Memory B cell (primary cell): ENCODE measurements at places on chromosomes 2 and 18.

- peak overlapping the region; percentile 80 for H3K27ac ChIP-seq
- no peaks in the 10 kb centered on the region for H3K27me3 ChIP-seq
- H3K36me3 ChIP-seq: peaks cover 9% of the 10 kb centered on the region
- peaks cover 9% of the 10 kb centered on the region for H3K4me1 ChIP-seq
- DNase-seq: no peak
Observed at GRCh38 chr2:23850564-23851256, 76.2 kb downstream of the ATAD2B start.

GRCh38 chr2:241967467-241968144 lies 98.1 kb downstream of the RTP5 start:
- DNase-seq: no peak
- H3K27me3 ChIP-seq: no peaks in the 10 kb centered on the region
- H3K27ac ChIP-seq: peak overlapping the region; percentile 92
- H3K4me1 ChIP-seq: peaks cover 40% of the 10 kb centered on the region
- peaks cover 30% of the 10 kb centered on the region for H3K36me3 ChIP-seq

GRCh38 chr2:168773719-168774521 lies 28.5 kb upstream of the NOSTRIN start:
- no peaks in the 10 kb centered on the region for H3K4me1 ChIP-seq
- no peak overlapping the region for H3K4me3 ChIP-seq
- peaks cover 1% of the 10 kb centered on the region for H3K36me3 ChIP-seq
- DNase-seq: no peak
- H3K27me3 ChIP-seq: peaks cover 2% of the 10 kb centered on the region
- H3K27ac ChIP-seq: no peak overlapping the region

- H3K4me3 ChIP-seq: no peak overlapping the region
- no peak for DNase-seq
- no peaks in the 10 kb centered on the region for H3K36me3 ChIP-seq
- peaks cover 8% of the 10 kb centered on the region for H3K4me1 ChIP-seq
- no peak overlapping the region for H3K27ac ChIP-seq
Observed at GRCh38 chr18:35389095-35389618, 12.0 kb upstream of the ZNF396 start.

GRCh38 chr2:235135195-235135965 lies 183.6 kb downstream of the SH3BP4 start:
- H3K36me3 ChIP-seq: no peaks in the 10 kb centered on the region
- no peaks in the 10 kb centered on the region for H3K4me1 ChIP-seq
- peaks cover 13% of the 10 kb centered on the region for H3K27me3 ChIP-seq
- H3K4me3 ChIP-seq: no peak overlapping the region

DNA sequence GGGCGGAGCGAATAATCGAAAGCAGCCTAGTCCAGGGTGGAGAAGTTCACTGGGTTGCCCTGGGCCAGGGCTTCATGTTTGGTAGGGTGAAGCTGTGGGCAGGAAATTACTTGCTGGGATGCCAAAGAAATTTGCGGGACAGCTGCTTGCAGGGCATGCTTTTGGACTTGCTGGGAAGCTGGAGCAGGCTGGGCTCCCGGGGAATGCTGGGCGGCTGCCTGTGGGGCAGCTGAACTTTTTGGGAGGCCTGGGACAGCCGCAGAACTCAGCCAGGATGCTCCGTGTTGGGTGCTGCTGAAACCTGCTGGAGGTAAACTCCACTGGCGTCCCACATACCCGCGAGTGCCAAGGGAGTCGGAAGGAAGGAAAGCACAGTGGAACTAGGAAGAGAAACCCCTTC lies 31.9 kb downstream of the ASB1 start:
- H3K27me3 ChIP-seq: no peaks in the 10 kb centered on the region
- no peak for DNase-seq
- peaks cover 2% of the 10 kb centered on the region for H3K4me1 ChIP-seq
- no peak overlapping the region for H3K4me3 ChIP-seq
- H3K36me3 ChIP-seq: peaks cover 5% of the 10 kb centered on the region
- no peak overlapping the region for H3K27ac ChIP-seq

DNA sequence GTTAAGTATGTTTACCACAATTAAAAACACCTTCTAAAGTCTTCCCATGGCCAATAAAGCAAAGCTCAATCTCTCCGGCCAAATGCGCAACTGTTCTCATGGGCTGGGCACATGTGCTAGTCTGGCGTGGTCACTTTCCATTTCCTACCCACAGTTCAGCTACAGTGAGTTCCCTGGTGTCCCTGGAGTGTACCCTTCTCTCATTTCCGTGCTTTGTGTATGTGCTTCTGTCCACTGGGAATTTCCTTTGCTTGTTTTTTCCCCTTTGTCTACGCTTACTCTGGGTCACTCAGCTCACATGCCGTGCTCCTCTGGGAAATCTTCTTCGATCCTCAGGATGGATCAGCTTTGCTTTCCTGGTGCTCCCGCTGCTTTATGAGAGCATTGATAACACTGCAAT lies 69.6 kb upstream of the GYPC start:
- no peaks in the 10 kb centered on the region for H3K4me1 ChIP-seq
- no peak overlapping the region for H3K27ac ChIP-seq
- no peaks in the 10 kb centered on the region for H3K36me3 ChIP-seq
- H3K27me3 ChIP-seq: peaks cover 9% of the 10 kb centered on the region

- no peaks in the 10 kb centered on the region for H3K27me3 ChIP-seq
- H3K27ac ChIP-seq: no peak overlapping the region
Observed at GRCh38 chr2:1665761-1666505, 78.4 kb downstream of the PXDN start.

GRCh38 chr2:153971250-153971649 lies 99.5 kb downstream of the GALNT13 start:
- no peaks in the 10 kb centered on the region for H3K27me3 ChIP-seq
- no peaks in the 10 kb centered on the region for H3K36me3 ChIP-seq
- no peak overlapping the region for H3K27ac ChIP-seq
- DNase-seq: no peak
- no peaks in the 10 kb centered on the region for H3K4me1 ChIP-seq
- H3K4me3 ChIP-seq: no peak overlapping the region

- peak overlapping the region; percentile 19 for H3K27ac ChIP-seq
- H3K4me3 ChIP-seq: peak overlapping the region; percentile 61
- peaks cover 4% of the 10 kb centered on the region for H3K4me1 ChIP-seq
- no peaks in the 10 kb centered on the region for H3K36me3 ChIP-seq
- DNase-seq: no peak
Observed at GRCh38 chr2:67974559-67975430, 88.0 kb downstream of the C1D start.

DNA sequence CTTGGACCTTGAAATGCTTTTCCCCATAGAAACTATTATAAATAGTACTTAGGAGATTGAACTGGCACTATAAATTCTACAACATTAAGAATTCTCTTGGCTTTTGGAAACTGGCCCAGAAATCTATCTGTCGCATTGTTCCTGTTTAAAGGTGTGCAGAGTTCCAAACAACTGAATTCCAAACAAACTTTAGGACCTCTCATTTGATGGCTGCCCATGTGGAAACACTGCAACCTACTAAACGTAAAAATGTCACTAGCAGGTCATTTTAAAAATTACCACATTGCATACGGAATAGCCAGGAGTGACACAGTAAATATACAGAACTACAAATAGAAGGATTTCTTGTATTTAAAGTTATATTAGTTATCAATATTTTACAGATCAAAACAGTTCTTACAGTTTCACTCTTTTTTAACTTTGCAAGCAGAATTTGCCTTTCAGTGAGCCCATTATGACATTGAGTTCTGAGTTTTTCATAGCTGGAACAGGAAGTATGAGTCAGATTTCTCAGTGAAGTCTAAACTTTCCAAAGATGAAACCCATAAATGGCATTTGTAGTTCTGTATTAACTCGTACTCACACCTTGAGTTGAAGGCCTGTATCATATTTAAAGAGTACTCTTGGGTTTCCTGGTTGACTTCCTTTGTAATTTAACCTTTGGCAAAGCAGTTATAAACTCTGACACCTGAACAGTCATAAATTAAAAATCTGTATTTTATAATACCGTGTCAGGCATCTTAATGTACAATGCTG lies 142.3 kb upstream of the BOD1L2 start:
- H3K27ac ChIP-seq: no peak overlapping the region
- H3K27me3 ChIP-seq: no peaks in the 10 kb centered on the region
- H3K4me1 ChIP-seq: peaks cover 7% of the 10 kb centered on the region
- DNase-seq: no peak
- H3K4me3 ChIP-seq: no peak overlapping the region

- no peaks in the 10 kb centered on the region for H3K27me3 ChIP-seq
- H3K27ac ChIP-seq: no peak overlapping the region
- H3K4me3 ChIP-seq: no peak overlapping the region
Observed at GRCh38 chr2:155070489-155070888, 372.0 kb downstream of the KCNJ3 start.

DNA sequence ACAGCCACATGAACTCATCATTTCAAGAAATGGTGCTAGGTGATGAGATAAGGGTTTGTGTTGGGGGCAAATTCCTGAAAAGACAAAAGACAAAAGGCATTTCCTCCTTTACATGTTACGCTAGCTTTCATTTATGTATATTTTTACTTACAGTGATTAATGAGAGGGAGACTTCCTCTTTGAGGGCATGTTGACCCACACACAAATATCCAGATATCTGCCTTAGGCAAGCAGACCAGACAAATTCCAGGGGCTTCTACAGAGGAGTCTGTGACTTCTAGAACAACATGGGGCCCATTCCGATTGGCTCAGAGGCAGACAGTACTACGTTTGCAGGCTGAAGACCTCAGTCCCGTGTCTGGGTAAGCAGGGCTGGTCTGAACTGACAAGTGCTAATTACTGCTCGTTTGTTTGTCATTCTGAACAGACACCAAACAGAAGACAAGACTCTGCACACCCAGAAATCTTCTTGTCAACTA lies 74.8 kb upstream of the ST6GAL2 start:
- no peak for DNase-seq
- H3K4me3 ChIP-seq: no peak overlapping the region
- H3K27me3 ChIP-seq: no peaks in the 10 kb centered on the region

DNA sequence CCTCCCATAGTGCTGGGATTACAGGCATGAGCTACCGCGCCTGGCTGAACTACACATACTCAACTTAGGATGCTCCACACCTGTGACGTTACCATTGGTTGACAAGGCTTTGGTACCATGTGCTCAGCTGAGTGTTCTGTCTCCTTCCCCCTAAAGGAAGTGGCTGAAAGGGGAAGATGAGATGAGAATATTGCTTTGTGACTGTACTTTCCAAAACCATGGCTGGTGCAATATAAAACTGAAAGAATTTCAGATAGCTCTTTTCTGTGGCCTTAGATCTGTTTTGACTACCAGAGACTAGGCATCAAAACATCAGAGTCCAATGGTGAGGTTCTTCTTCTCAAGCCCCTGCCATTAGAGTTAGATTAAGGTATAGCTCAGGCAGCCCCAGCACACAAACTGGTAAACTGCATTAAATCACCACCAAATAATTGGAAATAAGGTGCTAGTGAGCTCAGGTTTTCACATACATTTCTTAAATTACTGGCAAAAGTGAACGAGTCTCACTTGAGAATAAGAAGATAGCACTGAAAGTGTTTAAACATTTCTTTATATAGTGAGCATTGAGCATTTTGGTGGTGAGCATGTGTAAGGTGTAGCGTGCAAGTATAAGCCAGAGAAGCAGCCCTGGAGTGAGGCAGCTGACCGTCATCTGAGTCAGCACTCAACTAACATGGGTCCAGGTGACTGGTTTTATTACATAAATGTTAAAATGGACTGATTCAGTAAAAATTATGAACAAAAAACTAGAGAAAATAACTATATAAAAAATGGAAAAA lies 113.5 kb upstream of the FZD5 start:
- no peaks in the 10 kb centered on the region for H3K27me3 ChIP-seq
- H3K27ac ChIP-seq: no peak overlapping the region

DNA sequence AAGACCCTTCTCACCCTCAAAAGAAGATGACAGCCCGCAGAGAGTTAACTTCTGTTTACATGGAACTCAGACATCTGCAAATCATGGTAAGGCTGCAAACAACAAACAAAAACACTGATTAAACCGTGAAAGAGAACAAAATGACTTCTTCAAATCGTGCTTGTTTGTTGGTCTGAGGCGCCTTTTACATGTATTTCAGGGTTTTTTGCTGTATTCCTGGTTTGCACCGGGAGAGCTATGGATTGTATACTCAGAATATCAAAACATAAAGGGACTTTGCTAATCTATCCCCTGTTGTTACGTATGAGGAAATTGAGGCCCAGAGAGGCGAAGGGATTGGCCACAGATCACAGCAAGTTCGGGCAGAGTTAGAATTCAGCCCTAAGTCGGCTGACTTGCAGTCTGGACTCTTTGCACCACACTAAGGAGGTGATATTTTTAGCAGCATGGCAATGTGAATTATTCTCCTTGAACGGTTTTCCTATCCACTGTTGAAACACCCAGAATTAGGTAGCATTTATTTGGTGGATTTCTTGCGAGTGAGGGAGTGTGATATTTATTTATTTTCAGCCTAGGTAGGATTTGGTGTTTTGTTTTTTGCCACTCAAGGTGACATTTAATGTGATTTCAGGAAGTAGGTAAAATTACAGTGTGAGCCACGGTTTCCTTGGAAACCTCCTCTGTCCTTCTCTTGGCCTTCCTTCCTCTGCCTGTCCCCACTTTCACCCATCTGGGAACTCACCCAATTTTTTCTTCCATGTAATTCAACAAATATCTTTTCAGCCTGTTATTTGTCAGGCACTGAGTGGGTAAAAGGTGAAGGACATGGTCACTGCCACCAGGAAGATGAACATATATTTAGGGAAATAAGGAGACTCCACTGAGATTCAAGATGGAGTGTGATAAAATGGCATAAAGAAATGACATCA lies 980 bp upstream of the PDE6D start:
- H3K4me3 ChIP-seq: peak overlapping the region; percentile 92
- no peaks in the 10 kb centered on the region for H3K36me3 ChIP-seq
- peaks cover 54% of the 10 kb centered on the region for H3K4me1 ChIP-seq

DNA sequence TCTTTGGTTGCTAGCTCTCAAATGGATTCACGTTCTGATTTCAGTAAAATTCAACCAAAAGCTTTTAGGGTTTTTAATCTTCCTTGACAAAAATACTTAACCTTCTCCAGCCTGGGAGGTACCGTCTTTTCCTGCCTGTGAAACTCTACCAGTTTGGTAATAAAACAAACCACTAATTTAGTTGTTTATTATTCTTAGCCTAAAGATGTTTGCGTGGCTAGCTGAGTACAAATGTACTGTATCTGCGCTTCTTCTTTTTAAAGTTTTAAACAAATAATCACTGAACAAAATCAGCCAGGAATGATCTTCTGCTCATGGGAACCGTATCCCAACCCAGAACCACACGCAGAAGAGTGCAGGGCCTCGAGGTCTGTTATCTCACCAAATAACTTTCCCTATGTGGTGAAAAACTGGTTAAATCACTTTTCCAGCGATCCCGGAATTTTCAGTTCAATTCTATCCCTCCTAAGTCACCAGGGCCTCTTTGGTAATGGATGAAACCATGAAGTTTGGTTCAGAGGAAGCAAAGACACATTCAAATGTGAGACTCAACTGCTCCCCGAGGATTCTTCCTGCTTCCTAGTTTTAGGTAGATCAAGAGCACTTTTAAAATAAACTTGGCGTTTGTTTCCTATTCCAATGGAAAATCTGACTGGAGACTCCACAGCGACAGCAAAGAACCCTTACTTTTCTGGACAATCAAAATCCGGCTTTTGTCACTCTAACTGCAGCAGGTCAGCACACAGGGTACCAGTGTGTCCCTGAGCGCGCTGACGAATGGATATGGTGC lies 36.1 kb downstream of the BCL2 start:
- peaks cover 21% of the 10 kb centered on the region for H3K36me3 ChIP-seq
- peaks cover 46% of the 10 kb centered on the region for H3K4me1 ChIP-seq
- no peak for DNase-seq
- no peak overlapping the region for H3K27ac ChIP-seq
- H3K4me3 ChIP-seq: peak overlapping the region; percentile 89

GRCh38 chr2:30252723-30253701 lies 21.7 kb downstream of the LBH start:
- peak overlapping the region; percentile 8 for H3K4me3 ChIP-seq
- H3K36me3 ChIP-seq: peaks cover 27% of the 10 kb centered on the region
- no peaks in the 10 kb centered on the region for H3K27me3 ChIP-seq
- H3K4me1 ChIP-seq: peaks cover 36% of the 10 kb centered on the region
- no peak for DNase-seq

GRCh38 chr2:38460313-38460712 lies 83.2 kb upstream of the ATL2 start:
- no peaks in the 10 kb centered on the region for H3K4me1 ChIP-seq
- no peak overlapping the region for H3K4me3 ChIP-seq
- no peak for DNase-seq
- peaks cover 16% of the 10 kb centered on the region for H3K27me3 ChIP-seq
